Activated CD8-positive, alpha-beta memory T cell treated with anti-CD3 and anti-CD28 coated beads for 1 hour (primary cell): ENCODE measurements at places on chromosomes 4 and X.

- DNase-seq = no peak
Observed at GRCh38 chrX:69218407-69218997, 53.2 kb upstream of the PJA1 start.

DNA sequence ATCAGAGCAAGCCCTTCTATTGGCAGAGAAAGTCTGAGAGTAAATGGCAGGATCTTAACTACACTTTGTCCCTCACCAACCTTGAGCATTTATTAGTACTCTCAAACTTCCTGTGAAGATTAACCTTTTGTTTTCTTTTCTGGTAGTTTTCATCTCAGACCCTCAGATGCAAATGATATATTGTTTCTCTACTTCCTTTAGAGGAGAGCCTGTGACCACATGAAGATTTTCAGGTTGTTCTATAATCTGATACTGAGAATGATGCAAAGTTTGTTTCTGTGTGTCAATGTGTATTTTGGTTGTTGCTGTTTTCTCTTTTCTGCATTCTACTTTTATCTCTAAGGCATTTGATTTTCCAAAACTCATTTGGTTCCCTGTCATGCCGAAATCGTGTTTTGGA lies 165.8 kb upstream of the CYSLTR1 start:
- DNase-seq = no peak

DNA sequence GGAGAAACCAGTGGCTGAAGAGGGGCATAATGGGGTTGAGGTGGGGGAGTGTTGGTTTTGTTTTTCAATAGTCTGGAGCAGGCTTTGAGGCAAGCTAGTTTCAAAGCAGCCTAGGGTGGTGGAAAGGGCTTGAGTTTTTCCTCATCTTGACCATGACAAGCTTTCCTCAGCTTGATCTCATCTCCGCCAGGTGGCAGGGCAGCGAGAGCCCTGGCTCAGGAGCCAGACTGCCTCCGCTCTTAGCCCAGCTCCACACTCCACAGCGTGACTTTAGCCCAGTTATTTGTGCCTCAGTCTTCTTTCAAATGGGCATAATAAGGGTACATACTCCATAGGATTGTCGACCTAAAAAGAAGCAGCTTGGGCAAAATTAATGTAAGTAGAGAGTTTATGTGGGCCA lies 29.9 kb upstream of the SOWAHD start:
- no peak for DNase-seq

DNA sequence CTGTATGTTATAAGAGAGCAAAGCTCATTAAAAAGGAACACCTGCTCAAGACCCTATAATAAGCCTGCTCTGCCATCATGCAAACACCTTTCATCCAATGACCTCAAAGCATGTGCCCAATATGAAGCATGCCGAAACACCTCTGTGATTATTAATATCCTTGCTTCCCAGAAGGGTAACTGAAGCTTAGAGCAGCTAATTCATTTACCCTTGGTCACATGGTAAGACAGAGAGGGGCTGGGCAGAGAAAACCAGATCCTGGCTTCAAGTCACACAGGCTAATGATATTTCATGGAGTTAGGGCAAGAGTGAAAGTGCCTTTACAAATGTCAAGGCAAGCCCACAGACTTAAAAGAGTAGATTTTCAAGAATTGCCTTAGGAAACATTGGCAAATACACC lies 5.6 kb downstream of the AMOT start:
- DNase-seq = no peak

GRCh38 chrX:1222531-1223241 lies 10.2 kb upstream of the CRLF2 start:
- DNase-seq = no peak

DNA sequence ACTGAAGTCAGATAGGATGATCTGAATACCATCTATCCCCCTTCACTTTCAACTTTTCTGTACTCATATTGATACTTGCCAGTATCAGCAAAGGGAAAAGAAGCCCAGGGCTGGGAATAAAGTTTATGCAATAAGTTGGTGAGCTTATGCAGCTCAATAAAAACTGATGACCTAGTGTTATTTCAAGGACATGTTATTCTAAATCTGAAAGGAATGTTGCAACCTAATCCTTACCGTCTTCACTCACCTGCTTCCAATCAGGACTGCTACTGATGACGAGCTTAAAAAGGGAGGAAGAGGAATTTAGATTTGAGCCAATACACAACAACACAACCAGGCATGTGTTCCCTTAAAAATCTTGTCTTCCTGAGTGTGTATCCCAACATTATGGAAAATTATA lies 419.9 kb downstream of the SPRY1 start:
- DNase-seq = no peak

GRCh38 chr4:26867914-26868684 lies 7.5 kb downstream of the STIM2 start:
- no peak for DNase-seq

DNA sequence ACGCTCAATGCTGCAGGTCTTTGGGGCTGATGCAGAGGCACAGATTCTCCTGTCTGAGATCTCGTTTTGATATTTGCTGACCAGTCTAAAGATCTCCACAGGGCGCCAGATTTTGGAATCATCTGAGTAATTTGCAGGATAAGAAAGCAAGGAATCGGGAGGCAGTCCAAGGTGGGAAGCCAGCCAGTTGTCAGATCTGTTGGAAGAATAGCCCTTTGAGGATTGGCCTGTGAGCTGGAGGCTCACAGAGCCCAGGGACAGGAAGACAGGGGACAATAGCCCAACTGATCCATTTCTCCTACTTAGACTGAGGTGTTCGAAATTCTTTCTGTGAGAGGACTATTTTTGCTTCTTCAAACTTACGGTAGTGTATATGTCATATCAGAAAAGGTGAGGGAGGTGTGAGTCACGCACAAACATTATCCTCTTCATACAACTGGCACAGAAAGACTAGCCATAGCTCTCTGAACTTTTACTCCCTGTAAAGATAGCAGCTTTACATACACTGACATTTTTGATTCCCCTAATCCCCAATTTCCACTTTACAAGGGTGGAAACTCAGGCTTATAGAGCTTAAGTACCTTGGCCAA lies 8.8 kb downstream of the DIPK2B start:
- no peak for DNase-seq

DNA sequence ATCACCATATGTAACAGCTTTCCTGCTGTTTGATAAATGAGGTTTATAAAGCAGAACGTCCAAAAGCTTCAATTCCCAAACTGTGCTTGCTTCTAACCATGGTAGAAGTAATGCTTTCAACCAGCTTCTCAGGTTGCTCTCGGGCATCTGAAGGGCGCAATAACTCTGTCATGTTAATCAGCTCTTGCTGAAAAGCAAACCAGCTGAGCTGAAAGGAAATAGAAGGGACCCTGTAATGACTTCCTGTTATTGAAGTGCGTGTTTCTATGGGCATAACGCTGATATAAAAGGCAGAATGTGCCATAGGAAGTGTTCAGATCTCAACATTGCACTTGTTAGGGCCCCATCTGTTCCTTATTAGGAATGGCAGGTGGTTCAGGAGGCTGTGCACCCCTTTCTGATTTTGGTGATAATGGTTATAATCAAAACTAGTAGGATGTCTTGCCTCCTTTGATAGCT lies 21.2 kb downstream of the HERC3 start:
- no peak for DNase-seq

GRCh38 chr4:123940604-123941003 lies 544.0 kb downstream of the SPRY1 start:
- DNase-seq = no peak

- DNase-seq = peak; percentile 2
Observed at GRCh38 chrX:25144043-25144940, 128.5 kb upstream of the ARX start.

- DNase-seq = no peak
Observed at GRCh38 chrX:153592091-153592833, 6.7 kb downstream of the CCNQ start.

GRCh38 chr4:47762376-47763266 lies 75.2 kb downstream of the CORIN start:
- no peak for DNase-seq

DNA sequence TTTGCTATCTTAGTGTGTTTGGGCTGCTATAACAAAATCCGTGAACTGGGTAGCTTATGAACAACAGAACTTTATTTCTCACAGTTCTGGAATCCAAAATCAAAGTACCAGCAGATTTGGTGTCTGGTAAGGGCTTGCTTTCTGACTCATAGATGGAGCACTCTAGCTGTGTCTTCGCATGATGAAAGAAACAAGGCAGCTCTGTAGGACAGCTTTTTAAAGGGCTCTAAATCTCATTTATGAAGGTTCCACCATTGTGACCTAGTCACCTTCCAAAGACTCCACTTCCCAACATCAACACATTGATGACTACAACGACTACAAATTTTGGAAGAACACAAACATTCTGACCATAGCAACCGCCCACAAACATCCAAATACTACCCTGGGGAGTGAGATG lies 158.6 kb upstream of the LCORL start:
- DNase-seq = no peak

GRCh38 chr4:77040270-77040669 lies 35.5 kb downstream of the CCNI start:
- DNase-seq = no peak

GRCh38 chr4:122044501-122044900 lies 92.6 kb upstream of the TRPC3 start:
- DNase-seq = no peak

GRCh38 chrX:132508834-132509233 lies 20.0 kb upstream of the MBNL3 start:
- DNase-seq = no peak

GRCh38 chr4:52889354-52889753 lies 27.2 kb downstream of the RASL11B start:
- no peak for DNase-seq

- DNase-seq = no peak
Observed at GRCh38 chrX:97909245-97909644, 1025.5 kb downstream of the RPA4 start.

GRCh38 chr4:4269331-4269731 lies 20.6 kb downstream of the LYAR start:
- peak; percentile 9 for DNase-seq

DNA sequence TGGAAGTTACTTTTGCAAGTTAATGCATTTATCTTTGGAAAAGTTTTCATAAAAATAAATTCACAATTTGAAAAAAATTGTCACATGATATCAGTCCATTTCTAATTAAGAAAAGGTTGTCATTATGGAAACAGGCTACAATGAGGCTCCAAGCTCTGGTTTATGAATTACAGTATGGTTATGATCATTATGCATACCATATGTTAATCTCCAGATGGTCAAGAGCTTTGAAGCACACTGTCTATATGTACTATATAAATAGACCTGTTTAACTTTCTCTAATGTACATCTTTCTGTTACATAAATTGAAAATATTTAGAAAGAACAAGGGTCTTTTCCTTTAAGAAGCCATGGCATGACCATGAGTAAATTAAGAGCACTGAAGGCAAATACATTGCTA lies 2338.8 kb downstream of the PCDH7 start:
- no peak for DNase-seq

DNA sequence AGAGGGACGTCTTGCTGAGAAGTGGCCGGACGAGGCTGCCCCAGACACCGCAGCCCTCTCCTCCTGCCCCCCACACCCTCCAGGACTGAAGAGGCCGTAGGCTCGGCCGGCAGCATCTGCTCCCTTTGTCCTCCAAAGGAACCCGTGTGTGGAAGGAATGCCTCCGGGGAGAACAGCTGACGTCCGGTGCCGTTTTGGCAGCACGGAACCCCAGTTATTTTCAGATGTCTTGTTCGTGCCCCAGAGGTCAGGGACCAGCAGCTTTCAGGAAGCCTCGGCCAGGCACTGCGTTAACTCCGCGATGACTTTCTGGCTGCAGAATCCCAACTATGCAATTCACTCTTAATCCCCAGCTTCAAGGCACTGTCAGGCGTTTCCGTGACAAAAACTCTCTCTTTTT lies 10.9 kb upstream of the PPP2R3B start:
- DNase-seq = no peak

- no peak for DNase-seq
Observed at GRCh38 chr4:155603360-155603891, 63.2 kb upstream of the GUCY1A1 start.

- no peak for DNase-seq
Observed at GRCh38 chr4:48065587-48066052, 49.0 kb downstream of the NIPAL1 start.

DNA sequence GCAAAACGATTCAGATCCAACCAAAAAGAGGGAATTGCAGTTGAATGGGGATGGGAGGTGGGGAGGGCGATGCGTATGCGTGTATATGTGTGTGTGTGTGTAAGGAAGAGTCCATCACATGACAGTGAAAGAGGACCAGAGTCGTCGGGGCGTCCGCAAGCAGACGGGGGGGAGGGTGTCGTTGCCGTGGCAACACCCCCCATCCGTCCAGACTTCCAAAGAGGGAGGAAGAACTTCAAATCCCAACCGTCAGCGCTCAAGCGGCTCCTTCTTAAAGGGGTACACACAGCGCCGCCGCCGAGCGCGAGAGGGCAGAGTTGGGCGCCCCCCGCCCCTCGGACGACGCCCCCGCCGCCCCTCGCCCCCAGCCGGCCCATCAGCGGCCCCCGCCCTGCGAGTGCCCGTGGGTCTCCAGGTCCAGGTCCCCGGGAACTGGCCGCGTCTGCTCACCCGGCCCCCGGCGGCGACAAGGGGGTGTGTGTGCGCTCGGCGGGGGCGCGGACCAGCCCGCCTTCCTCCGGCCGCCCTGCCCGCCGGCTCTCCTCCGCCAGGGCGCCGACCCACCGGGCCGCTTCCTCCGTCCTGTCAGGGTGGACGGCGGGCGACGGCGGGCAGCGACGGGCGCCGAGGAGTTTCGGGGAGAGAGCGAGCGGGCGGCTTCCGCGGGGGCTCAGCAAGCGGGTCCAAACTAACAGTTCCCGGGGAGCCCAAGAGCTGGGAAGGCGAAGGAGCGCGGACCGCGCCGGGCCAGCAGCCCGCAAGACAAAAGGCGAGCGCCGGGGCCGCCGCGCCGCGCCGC lies 685 bp downstream of the LCORL start:
- no peak for DNase-seq

- no peak for DNase-seq
Observed at GRCh38 chr4:15656038-15656470, 897 bp upstream of the FBXL5 start.

GRCh38 chr4:94974773-94975172 lies 217.0 kb downstream of the BMPR1B start:
- DNase-seq = no peak

DNA sequence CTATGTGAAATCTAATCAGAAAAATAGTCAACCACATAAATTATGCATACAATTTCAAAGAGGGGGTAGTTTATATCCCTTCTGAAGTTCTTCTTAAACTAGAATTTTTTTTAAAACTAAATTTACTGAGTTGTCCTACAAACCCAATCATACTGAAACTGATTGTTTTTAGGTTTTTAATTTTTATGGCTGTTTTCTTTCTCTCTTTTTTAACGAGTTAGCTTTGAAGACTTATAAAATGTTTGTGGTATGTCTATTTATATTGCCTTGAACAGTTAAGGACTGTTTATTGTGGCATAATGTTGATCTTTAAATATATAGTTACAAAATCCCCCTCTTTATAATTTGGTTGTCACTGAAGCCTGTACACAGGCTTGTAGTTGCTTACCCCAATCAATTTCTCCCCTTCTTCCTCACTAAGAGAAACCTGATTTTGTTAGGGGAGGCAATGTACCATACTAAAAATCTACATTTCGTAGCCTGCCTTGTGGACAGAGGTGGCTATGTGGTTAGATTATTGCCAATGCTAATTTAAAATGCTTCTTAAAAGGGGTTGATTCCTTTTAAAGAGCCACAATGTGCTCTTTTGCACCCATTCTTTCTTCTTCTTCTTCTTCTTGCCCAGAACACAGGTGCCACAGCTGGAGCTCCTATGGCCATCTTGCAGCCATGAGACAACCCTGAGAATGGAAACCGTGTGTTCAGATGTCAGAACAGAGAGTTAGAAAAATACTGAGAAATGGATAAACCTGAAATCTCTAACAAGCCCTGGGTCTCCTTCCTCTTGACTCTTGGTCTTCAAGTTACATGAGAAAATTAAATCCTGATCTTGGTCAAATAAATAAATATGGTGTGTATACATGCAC lies 102.7 kb upstream of the ZNF827 start:
- DNase-seq = no peak
